ENCODE measurements at places on chromosomes 5 and 9. TPM values are rescaled to one million over a fixed set of nuclear protein-coding genes. Genes with fewer than 3 reads are reported as not detected.

Gene SHC3
- total RNA-seq = 0.95 TPM

Gene PCDHB9
- total RNA-seq = 3.8 TPM

Gene CAMK4
- total RNA-seq = 1.9 TPM

Gene SPINK4
- total RNA-seq = 1.3 TPM

Gene MAMDC4
- total RNA-seq = 13.1 TPM

Gene GTF3C5
- total RNA-seq = 94.6 TPM

- H3K27me3 ChIP-seq = no peaks in the 10 kb centered on the region
- no peaks in the 10 kb centered on the region for H3K4me1 ChIP-seq
- no peak overlapping the region for H3K27ac ChIP-seq
Observed at GRCh38 chr5:31859096-31859495, 220.2 kb downstream of the PDZD2 start.

DNA sequence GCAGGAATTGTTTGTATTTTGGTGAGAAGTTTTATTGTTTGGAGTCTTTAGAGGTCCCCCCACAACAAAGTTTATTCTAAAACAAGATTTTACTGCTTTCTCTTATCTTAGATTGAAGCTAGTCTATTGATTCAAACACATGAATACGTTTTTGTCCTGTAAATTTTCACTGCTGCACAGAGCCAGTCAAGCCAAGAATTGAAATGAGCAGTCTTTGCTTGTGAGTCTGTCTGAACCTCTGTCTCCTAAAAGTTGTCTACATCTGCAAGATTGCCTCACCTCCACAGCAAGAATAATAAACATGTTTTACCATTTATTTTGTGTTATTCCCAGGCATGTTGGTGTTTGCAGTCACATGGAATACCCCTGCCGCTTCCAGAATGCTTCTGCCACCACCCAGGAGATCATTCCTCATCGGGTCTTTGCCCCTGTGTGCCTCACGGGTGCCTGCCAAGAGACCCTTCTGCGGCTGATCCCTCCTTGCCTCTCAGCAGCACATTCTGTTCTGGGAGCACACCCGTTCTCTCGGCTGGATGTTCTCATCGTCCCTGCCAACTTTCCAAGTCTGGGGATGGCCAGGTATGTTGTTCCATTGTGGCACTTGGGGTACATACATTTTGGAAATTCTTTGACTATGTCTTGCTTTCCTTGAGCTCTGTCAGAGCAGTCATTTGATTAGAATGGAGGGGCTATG lies 74.1 kb downstream of the AOPEP start:
- no peaks in the 10 kb centered on the region for H3K27me3 ChIP-seq
- H3K4me3 ChIP-seq = no peak overlapping the region
- DNase-seq = peak; percentile 21
- peaks cover 30% of the 10 kb centered on the region for H3K36me3 ChIP-seq
- no peaks in the 10 kb centered on the region for H3K4me1 ChIP-seq

DNA sequence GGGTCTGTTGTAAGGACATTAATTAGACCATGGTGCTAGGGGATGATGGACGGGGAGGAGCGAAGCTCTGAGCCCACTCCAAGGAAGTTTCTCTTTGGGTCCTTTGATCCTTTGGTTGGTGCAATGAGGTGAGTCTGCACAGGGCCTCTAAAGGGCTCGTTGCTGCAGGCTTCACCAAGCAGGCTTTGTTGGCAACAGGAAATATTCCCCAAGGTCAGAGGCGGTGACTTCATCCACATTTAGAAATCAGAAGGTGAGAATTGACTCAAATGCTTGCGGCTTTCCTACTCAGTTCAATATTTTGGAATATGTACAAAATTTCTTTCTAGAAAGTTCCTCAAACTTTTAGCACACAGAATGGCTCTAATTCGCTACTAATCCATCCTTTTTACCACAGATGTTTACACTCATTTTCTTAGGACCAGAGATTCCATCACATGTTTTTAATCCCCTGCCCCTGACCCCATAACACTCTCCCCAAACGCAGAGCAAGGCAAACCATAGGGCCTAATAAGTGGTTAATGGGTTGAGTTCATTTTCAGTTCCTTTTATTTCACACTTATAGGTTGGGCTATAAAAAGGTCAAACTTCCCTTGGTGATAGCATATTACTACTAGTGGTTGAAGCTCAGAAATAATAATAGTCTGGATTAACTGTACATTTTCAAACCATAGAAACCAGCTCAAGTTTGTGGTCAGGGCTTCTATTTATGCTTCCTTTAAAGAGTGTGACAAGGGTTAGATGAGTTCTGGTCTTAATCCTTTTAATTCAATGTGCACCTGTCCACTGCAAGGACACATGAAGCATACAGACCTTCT lies 37.3 kb upstream of the TMEM252 start:
- H3K4me3 ChIP-seq = no peak overlapping the region
- H3K27me3 ChIP-seq = no peaks in the 10 kb centered on the region

GRCh38 chr5:107282061-107282460 lies 388.7 kb downstream of the EFNA5 start:
- no peaks in the 10 kb centered on the region for H3K36me3 ChIP-seq
- peaks cover 7% of the 10 kb centered on the region for H3K4me1 ChIP-seq
- no peaks in the 10 kb centered on the region for H3K27me3 ChIP-seq
- no peak overlapping the region for H3K4me3 ChIP-seq

- no peak for DNase-seq
- peak overlapping the region; percentile 15 for H3K4me3 ChIP-seq
- H3K27ac ChIP-seq = no peak overlapping the region
- no peaks in the 10 kb centered on the region for H3K36me3 ChIP-seq
- H3K27me3 ChIP-seq = no peaks in the 10 kb centered on the region
Observed at GRCh38 chr5:59584858-59585846, 308.4 kb downstream of the PDE4D start.

GRCh38 chr5:73587923-73588322 lies 22.4 kb downstream of the UTP15 start:
- no peaks in the 10 kb centered on the region for H3K36me3 ChIP-seq
- no peaks in the 10 kb centered on the region for H3K27me3 ChIP-seq
- no peak overlapping the region for H3K27ac ChIP-seq
- DNase-seq = no peak
- H3K4me3 ChIP-seq = no peak overlapping the region

DNA sequence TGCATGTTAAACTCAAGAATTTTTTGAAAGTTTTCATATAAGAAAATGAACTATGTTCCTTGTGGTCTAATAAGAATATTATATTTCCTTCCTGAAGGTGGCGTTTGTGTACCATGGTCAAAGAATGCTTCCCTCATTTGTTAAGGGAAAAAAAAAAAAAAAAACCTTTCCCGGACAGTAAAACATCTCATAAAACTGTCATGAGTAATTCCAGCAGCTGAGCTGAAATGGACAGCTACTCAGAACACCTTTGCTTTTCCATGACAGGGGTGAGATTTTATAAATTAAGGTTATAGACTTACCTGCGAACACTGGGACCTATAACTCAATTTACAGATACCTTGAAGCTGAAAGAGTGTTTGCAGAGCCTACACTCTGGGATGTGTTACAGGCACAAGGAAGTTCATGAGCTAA lies 113.2 kb upstream of the RANBP3L start:
- no peak overlapping the region for H3K4me3 ChIP-seq
- no peaks in the 10 kb centered on the region for H3K27me3 ChIP-seq
- peak; percentile 47 for DNase-seq
- no peaks in the 10 kb centered on the region for H3K36me3 ChIP-seq
- peaks cover 34% of the 10 kb centered on the region for H3K4me1 ChIP-seq
